T-helper 1 cell treated with Interleukin-12 subunit alpha and Interleukin-12 subunit beta and Interleukin-4 antibody, amounts not matched to agents 30 ng/mL and 1 ng/mL, for 36 hours (primary cell): ENCODE measurements at places on chromosomes 4 and X. TPM values are rescaled to one million over a fixed set of nuclear protein-coding genes. Genes with fewer than 3 reads are reported as not detected.

The EPGN gene
- not detected in 2 replicates for total RNA-seq

The AP1S2 gene
- 20.3 and 21.0 TPM in 2 replicates for total RNA-seq

The POLR2B gene
- total RNA-seq = 113 and 118 TPM in 2 replicates

The MAGEA1 gene
- not detected in 2 replicates for total RNA-seq

The ENPEP gene
- total RNA-seq = 1.1 and 1.7 TPM in 2 replicates

The FAT4 gene
- not detected in 2 replicates for total RNA-seq

The SFRP2 gene
- not detected in 2 replicates for total RNA-seq

The HAND2 gene
- not detected in 2 replicates for total RNA-seq

The HSFX2 gene
- total RNA-seq = 0.59 TPM in 1 of 2 replicates, not detected in the other

The PLP1 gene
- not detected in 2 replicates for total RNA-seq

The NALF2 gene
- 0.20 and 0.32 TPM in 2 replicates for total RNA-seq

The AMTN gene
- total RNA-seq = not detected in 2 replicates

The CLNK gene
- not detected in 2 replicates for total RNA-seq

The VCX2 gene
- not detected in 2 replicates for total RNA-seq

The CITED1 gene
- not detected in 2 replicates for total RNA-seq

The CCKAR gene
- total RNA-seq = not detected in 2 replicates

The PROM1 gene
- total RNA-seq = not detected in 2 replicates

The CENPE gene
- 35.3 and 40.5 TPM in 2 replicates for total RNA-seq

The TXK gene
- total RNA-seq = 39.5 and 40.8 TPM in 2 replicates

The PCDH18 gene
- total RNA-seq = 0.05 and 0.15 TPM in 2 replicates

The HTN1 gene
- not detected in 2 replicates for total RNA-seq

The SLC2A9 gene
- total RNA-seq = 3.2 and 3.6 TPM in 2 replicates

The CPLX1 gene
- total RNA-seq = 2.1 and 3.1 TPM in 2 replicates

The FGFBP1 gene
- total RNA-seq = not detected in 2 replicates

The IL13RA1 gene
- 0.32 and 0.68 TPM in 2 replicates for total RNA-seq

The WAS gene
- 151 and 162 TPM in 2 replicates for total RNA-seq

The GEMIN8 gene
- total RNA-seq = 13.0 and 14.9 TPM in 2 replicates

The FDCSP gene
- not detected in 2 replicates for total RNA-seq

The NFXL1 gene
- 13.0 and 14.2 TPM in 2 replicates for total RNA-seq

The BEND4 gene
- 0.34 and 0.37 TPM in 2 replicates for total RNA-seq

The OPRPN gene
- total RNA-seq = not detected in 2 replicates

The PDGFRA gene
- total RNA-seq = 1.8 and 2.0 TPM in 2 replicates

The PABPC1L2A gene
- total RNA-seq = not detected in 2 replicates

The CTAG2 gene
- not detected in 2 replicates for total RNA-seq

The F11 gene
- total RNA-seq = 0.10 TPM in 1 of 2 replicates, not detected in the other

The PPBP gene
- not detected in 2 replicates for total RNA-seq

The ZDHHC15 gene
- not detected in 2 replicates for total RNA-seq

The PRDM8 gene
- total RNA-seq = 29.4 and 32.7 TPM in 2 replicates

The HELQ gene
- total RNA-seq = 12.0 and 12.8 TPM in 2 replicates

The TASL gene
- total RNA-seq = 12.8 and 15.6 TPM in 2 replicates

The FGG gene
- total RNA-seq = not detected in 2 replicates

The EDNRA gene
- not detected in 2 replicates for total RNA-seq

The YIPF7 gene
- total RNA-seq = not detected in 2 replicates

The RAI2 gene
- total RNA-seq = 0.12 TPM in 1 of 2 replicates, not detected in the other

The XAGE1B gene
- total RNA-seq = not detected in 2 replicates

The PRDM5 gene
- not detected in 2 replicates for total RNA-seq

The TMLHE gene
- total RNA-seq = 10.2 and 11.4 TPM in 2 replicates
